Stimulated activated naive CD4-positive, alpha-beta T cell (primary cell): ENCODE measurements at places on chromosomes 1 and 21.

DNA sequence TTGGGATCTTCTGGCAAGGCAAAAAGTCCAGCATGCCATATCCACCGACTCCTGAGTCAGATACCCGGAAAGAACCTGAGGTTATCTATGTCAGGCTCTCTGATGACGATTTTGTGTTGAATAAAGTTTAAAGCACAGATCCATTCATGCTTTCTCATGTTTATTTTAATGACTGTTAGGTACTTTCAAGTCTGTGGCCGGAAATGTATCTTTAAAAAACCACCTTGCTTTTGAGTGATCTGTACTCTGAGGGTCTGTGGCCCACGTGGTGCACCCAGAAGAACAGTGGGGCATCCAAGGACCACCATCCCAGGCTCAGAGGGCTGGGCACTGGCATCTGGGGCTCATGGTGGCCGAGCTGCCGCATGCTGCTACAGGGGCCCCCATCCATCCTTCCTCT lies 30.1 kb upstream of the VASH2 start:
- DNase-seq = no peak

DNA sequence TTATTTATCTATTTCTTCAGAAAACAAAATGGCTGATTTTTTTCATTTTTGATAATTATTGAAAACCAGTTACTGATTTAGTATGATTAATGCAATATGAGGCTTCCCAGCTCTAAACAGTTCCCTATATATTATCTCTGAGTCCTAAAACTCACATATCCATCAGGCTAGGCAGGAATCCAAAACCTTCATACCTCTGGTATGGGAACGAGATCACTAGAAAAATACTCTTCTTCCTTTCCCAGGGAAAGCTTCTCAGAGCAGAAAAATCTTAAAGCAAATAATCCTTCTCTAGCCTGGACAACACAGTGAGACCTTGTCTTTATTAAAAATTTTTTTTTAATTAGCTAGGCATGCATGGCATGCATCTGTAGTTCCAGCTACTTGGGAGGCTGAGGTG lies 42.5 kb downstream of the KDM5B start:
- DNase-seq = no peak

- DNase-seq = no peak
Observed at GRCh38 chr1:20166051-20166450, 19.8 kb upstream of the UBXN10 start.

DNA sequence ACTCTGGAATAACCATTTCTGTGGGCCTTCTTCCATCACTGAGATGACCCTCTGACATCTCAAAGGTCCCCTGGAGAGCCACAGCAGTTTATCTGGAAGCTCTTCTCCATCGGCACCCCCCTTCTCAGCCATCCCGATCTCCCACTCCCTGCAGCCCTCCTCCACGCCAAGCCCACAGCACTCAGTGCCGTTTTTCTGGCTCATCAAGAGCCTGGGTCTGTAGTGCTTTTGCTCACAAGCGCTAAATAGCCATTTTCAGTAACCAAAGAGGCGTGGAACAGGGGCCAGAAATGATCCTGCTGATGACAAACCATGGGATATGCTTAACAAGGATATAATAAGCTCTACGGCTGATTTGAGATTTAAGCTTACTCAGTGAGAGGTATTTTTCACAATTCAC lies 17.6 kb downstream of the SEC16B start:
- DNase-seq = no peak

- no peak for DNase-seq
Observed at GRCh38 chr1:64482720-64483119, 12.8 kb downstream of the CACHD1 start.

- no peak for DNase-seq
Observed at GRCh38 chr1:64523413-64524337, 53.7 kb downstream of the CACHD1 start.
